ENCODE measurements at places on chromosomes 7 and 10.

- DNase-seq: no peak
Observed at GRCh38 chr7:26441002-26441521, 149.4 kb downstream of the SNX10 start.

DNA sequence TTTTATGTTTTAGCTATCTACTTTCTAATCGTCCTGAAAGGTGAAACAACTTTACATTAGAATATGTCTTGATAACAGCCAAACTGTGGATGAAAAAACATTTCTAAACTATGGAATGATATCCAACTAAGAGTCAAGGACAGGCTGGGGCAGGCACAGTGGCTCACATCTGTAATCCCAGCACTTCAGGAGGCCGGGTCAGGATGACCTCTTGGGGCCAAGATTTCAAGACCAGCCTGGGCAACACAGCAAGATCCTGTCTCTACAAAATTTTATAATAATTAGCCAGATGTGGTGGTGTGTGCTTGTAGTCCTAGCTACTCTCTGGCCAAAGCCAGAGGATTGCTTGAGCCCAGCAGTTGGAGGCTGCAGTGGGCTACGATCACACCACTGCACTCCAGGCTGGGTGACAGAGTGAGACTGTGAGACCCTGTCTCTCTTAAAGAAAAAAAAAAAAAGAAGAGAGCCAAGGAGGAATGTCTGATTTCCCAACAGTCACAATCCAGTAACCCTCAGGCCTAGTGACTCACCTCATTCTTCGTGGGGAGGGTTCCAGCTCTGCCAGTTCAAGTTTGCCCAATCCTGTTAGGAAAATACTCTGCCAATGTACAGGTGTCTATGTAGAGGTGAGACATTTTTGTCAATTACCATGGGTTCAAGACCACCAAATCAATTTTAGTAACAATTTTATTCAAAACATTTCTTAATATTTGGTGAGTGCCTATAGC is 14.6 kb upstream of the FZD1 start:
- no peak for DNase-seq

GRCh38 chr10:4385231-4385870 is 440.7 kb upstream of the AKR1E2 start:
- no peak for DNase-seq

DNA sequence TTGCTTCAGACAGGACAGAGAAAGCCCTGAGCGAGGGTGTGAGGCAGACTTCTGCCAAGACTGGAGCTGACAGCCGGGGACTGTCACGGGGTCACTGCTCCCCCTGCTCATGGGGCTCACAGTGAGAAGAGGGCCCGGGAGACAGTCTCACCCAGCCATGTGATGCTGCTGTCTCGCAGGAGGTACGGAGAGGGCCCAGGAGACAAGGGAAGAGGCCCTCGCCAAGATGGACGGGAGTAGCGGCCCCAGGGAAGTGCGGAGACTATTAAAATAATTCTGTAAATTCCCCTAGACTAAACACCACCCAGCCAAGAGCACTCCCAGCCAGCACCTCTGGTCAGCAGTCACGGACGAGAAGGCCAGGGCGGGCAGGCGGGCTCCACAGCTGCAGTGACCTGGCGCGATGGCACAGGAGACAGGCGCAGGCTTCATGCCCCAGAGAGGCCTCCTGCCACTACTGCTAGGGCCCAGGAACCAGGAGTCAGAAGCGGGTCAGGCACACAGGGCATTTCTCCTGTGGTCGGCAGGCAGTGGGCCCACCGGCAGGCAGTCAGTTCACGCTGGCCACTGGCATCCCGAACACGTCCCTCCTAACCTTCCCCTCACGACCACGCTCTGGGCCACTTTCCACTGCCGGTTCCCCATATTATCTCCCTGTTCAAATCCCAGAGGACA is 24.1 kb downstream of the WDR86 start:
- no peak for DNase-seq

- DNase-seq: no peak
Observed at GRCh38 chr7:124643311-124643811, 122.2 kb downstream of the GPR37 start.

- no peak for DNase-seq
Observed at GRCh38 chr7:38736138-38736537, 105.0 kb upstream of the AMPH start.

DNA sequence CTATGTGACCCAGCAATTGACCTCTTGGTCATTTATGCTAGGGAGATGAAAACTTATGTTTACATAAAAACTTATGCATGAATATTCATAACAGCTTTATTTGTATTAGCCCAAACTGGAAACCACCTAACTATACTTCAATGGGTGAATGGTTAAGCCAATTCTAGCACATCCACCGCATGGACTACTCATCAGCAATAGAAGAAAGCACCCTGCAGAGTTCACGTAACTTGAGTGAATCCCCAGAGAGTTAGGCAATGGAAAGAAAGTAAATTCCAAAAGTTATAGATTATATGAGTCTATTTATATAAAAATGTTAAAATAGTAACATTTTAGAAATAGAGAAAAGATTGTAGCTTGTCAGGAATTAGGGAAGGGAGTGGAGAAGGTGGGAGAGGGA is 60.2 kb upstream of the NRG3 start:
- no peak for DNase-seq

DNA sequence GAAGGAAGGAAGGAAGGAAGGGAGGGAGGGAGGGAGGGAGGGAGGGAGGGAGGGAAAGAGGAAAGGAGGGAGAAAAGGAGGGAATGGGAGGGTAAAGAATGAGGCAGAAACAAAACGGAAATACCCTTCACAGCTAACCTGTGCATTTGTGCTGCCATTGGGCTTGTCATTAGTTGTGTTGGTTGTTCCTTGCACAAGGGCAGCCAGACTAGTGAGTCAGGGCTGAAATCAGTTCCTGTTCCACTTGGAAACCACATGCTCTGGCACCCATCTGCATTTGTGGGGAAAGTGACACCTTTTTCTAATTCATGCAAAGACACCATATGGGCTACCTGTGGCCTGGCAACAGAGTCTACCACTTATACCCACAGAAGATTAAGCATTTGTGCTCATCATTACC is 1004.0 kb upstream of the C7orf33 start:
- no peak for DNase-seq

GRCh38 chr10:102322914-102323313 is 72.6 kb upstream of the NFKB2 start:
- DNase-seq: peak; percentile 20

All from stimulated activated CD8-positive, alpha-beta memory T cell treated with anti-CD3 and anti-CD28 coated beads, Interleukin-15, amount 100 ng/mL, for 48 hours (primary cell).